Anterior cingulate cortex (tissue), 58 donors: ENCODE measurements at places on chromosomes 13 and 19.
A peak's percentile ranks its signal among the peaks of the same experiment; 100 is the strongest.

GRCh38 chr19:29016926-29017760 is 195.8 kb downstream of the UQCRFS1 start:
- DNase-seq: no peak

- no peak for DNase-seq
These were observed 20.7 kb downstream of the TBC1D4 start for GRCh38 chr13:75461314-75461713.

DNA sequence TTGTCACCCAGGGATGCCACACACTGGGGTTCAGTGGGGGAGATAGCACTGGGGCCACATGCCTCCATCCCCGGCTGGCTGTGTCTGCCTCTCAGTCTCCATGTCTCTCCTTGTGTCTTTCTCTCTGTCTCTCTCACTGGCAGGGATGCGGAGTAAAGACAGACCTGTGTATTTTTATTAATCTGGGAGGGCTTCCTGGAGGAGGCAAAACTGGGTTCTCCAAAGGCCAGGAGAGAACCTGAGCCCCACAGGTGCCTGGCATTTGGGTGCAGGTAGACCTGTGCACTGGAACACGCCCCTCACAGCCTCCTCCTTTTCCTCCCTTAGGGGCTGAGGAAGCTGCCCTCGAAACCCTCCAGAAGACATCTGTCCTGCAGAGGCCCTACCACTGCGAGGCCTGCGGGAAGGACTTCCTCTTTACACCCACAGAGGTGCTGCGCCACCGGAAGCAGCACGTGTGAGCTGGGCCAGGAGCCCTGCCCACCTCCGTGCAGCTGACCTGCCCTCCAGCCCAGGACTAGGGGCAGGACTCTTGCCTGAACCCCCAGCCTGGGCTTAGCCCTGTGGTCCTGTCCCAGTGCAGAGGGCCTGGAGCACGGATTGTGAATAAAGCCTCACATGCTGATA is 32.7 kb downstream of the DHX34 start:
- DNase-seq: no peak

- DNase-seq: no peak
These were observed 167.8 kb downstream of the DLEU7 start for GRCh38 chr13:50675651-50676050.

DNA sequence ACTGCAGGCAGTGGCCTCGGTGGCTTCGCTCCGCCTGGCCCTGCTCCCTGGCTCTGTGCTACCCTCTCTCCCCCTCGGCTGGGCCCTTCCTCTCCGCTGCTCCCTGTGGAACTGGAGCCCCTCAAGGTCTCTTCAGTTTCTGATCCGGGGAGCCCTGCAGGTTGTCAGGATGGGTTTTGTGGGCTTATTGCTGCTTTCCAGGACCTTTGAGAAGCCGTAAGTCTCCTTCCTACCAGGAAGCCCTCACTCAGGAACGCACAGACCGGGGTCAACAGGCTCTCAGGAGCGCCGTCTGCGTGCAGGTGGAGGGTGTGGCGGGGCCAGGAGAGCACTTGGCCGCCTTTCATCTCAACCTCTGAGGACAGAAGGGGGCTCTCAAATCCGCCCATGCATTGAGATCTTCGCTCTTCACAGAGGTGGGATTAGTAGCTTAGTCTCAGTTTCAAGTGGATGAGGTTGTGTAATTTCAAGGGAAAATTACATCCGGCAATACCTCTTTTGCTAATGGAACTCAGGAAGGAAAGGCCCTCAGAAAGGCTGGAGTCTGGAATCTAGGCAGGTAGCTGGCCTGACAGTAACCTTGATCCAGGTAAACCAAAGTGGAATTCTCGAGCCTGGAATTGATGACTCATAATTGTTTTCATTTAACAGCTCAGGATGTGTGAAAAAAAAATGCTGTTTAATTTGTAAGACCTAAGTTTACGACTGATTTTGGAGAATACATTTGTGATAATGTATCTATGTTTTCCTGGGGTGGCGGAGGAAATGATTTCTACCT is 102.0 kb downstream of the ATP11A start:
- DNase-seq: no peak

- no peak for DNase-seq
These were observed 19.0 kb downstream of the CYP2F1 start for GRCh38 chr19:41133260-41133659.

- DNase-seq: no peak
These were observed 21.0 kb upstream of the NDFIP2 start for GRCh38 chr13:79459906-79460305.

- peak; percentile 90 for DNase-seq
These were observed 844 bp upstream of the ASPDH start for GRCh38 chr19:50514346-50515167.

DNA sequence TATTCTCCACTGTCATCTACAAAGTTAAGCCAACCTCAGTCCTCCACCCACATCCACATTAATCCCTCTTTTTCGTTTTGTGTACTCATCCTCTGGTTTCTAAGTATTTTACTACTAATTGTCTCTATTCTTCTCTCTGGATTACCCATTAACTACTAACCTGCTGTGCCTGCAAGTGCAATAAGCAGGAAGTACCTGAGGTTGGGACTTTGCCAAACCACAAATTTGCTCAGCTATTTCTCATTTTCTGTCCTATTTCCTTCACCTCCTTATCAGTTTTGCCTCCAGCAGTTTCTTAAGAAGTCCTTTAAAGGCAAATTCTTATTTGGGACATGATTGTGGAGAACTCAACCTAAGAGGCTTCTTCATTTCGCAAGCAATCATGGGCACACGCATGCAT is 1708.9 kb downstream of the SLITRK5 start:
- no peak for DNase-seq

GRCh38 chr19:34254046-34254697 is at the start of gene GARRE1:
GARRE1 (plus strand) TSS chr19:34254554; CDS start chr19:34300474, 45,920 bp downstream.
- peak; percentile 73 for DNase-seq

DNA sequence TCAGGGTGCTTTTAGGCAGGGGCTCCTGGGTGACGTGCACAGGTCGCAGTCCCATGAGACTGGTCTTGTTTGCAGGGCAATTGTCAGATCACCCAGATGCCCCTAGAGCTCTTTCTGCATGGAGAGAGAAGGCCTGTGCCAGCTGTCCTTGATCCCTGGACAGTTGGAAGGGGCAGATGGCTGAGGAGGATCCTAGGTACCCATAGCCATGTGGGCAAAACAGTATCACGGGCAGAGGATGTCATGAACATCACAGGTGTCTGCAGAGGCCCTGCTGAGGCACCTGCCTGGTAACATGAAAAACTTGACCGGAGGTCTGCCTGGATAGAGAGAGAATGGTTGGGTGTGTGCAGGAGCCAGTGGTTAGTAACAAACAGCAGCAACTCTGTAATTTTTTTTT is 99.3 kb downstream of the ZNF536 start:
- DNase-seq: no peak

DNA sequence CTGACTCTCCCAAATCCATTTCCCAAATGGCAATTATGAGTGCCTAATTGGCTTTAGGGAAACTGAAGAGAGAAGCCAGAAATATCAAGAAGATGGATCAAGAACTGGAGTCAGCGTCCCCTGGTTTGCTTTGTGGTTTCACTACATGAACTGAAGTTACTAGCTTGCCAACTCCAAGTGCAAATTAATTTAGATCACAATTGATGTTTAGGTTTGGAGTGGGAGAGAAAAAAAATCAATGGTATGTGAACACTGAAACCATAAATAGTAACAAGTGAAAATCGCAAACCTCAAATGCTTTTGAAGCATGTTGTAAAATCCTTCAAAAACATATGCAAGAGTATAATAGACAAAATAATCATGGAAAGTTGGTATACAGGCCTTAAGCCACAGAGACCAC is 1528.6 kb upstream of the SLC10A2 start:
- DNase-seq: no peak

DNA sequence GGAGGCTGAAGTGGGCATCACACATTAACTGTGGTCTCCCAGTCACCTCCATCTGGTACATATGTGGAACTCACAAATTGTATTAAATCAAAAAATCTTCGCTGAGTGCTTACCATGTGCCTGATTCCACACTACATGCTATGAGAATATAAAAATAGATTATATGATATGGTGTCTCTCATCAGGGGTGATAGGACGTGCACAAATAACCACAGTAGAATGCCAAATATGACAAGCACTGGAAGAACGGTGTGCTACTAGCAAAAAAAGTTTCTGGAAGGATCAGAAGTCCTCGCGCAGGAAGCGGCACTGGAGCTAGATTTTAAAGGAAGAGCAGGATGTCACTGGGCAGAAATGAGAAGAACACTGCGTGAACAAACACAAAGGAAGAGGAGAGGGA is 62.3 kb downstream of the TBC1D4 start:
- no peak for DNase-seq
